NCI-H345 (cell line): ENCODE measurements at places on chromosomes 11 and 22.
A peak's percentile ranks its signal among the peaks of the same experiment; 100 is the strongest.

- no peak for DNase-seq
Observed at GRCh38 chr11:64102005-64102738, 63.7 kb downstream of the MACROD1 start.

- DNase-seq: no peak
Observed at GRCh38 chr11:21650961-21651360, 541.9 kb upstream of the ANO5 start.

DNA sequence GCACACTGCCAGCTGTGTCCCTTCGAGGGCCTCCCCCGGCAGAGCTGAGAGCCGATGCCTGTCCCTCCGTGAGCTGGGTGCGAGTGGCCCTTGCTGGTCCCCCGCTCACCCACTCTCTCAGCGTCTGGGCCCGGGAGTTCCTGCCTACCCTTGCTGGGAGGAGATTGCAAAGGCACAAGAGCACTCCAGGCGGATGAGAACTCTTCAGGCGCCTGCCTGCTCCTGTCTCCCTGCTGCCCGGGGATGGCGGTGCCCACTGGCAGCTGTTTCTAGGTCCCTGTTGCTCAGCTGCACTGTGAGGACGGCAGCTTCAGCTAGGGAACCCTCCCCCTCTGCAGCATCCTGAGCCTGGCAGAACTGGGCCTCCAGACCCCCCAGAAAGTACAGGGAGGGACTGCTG lies 61.1 kb downstream of the FLRT1 start:
- peak; percentile 76 for DNase-seq

- no peak for DNase-seq
Observed at GRCh38 chr22:41203118-41203517, 2.0 kb upstream of the L3MBTL2 start.

GRCh38 chr11:2311353-2312133 lies 9.7 kb downstream of the TSPAN32 start:
- DNase-seq: no peak

DNA sequence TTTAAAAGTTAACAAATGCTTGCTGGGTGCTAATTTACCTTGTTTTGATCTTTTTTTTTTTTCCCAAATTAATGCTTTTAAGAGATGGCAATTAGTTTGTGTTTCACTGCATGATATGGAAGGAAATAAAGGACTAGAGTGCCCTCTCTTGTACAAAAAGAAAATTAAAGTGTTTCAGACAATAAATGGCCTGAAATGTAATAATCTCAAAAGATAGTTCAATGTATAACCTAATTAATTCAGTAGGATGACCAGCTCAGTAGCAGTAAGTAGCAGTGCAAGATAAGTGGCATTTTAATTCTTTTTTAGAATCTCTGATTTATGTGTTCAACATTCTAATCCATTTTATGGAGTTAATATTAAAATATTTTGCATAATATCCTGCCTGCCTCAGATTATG lies 39.9 kb upstream of the MYO18B start:
- no peak for DNase-seq

- no peak for DNase-seq
Observed at GRCh38 chr11:89458716-89459115, 32.5 kb downstream of the NOX4 start.

GRCh38 chr11:96256215-96257011 lies 86.6 kb downstream of the MAML2 start:
- DNase-seq: no peak

GRCh38 chr11:3950996-3951660 lies 95.7 kb downstream of the STIM1 start:
- no peak for DNase-seq

DNA sequence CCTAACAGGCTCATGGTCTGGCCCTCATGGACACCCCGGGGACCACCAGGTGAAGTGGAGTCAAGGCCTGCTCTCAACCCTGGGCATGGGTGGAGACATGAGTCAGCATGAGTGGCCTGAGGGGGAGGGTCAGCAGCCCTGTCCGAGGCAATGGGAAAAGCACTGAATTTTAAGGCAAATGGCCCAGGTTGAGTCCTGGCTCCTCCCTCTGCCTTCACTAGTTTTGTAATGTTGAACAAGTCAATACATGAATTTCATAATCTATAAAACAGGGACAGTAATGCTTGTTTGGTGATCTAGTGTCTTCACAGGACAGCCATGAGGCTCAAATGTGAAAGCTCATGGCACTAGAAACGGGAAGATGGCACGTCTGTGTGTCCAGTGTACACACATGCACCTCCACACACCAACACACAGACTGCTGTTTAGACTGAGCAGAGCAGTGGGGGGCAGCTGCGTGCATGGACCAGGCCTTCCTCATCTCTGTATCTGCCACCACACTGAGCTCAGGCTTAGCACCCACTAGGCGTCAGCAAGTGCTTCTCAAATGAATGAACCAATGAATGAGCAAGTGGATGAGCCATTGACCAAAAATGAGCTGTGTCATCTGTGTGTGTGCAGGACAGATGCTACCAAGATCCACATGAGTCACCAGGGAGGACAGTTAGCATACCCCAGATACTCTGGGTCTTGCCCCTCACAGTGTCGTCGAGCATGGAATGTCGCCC lies 63.4 kb downstream of the NRXN2 start:
- no peak for DNase-seq

- DNase-seq: peak; percentile 7
Observed at GRCh38 chr11:132691848-132692550, 840.3 kb downstream of the OPCML start.

DNA sequence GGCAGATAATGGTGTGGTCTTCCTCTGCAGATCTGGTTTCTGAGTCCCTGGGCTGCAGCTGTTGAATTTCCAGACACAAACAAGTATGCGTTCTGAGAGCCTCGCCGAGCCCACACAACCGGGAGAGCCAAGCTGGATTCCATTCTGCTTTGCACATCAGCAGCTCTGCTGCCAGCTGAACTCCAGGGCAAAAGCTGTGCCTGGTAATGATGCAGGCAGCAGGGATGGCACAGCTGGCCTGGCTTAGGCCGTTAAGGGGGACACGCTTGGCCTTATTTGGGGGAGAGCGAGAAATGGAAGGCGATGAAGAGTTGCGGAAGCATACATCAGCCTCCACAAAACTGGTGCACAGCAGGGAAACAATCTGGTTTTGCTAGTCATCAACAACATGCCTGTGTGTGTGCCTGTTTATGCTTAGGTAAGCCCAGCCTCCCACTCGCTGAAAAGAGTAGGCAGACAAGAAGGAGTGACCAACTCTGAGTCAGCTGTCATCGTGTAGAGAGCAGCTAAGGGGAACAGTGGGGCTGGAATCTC lies 25.1 kb downstream of the ADAMTS8 start:
- no peak for DNase-seq

DNA sequence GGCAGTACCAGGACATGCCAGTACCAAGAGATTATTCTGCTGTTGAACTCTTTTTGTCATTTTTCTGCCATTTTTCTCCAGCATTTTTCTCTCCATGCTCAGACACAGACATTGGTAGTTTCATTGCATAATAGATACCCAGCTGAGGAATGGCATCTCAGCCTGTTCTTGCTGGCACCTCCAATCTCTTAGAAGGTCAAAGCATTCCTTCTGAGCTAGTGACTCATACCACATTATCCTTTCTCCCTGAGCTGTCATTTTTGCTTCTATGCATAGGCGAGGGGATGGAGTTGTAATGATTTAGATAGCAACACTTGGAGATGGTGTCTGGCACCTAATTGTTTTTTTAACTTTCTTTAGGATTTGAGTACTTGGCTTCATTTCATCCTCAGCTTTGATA lies 321.1 kb downstream of the NELL1 start:
- no peak for DNase-seq

DNA sequence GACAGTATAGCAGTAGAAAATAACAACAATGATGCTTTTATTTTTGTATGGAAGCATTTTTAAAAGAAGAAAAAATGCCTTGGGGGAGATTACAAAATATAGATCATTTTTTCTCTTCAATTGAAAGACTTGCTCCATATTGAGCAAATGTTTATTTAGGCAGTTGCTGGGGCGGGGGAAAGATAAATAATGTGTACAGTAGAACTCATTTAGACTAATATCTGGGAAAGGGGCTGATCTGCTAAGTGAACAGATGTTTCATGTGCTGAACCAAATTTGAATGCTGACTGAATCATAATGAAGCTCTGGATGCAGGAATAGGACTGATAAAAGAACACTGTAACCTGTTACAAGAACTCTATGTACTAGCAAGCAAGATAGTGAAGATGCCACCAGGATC lies 457.1 kb upstream of the TENM4 start:
- no peak for DNase-seq

DNA sequence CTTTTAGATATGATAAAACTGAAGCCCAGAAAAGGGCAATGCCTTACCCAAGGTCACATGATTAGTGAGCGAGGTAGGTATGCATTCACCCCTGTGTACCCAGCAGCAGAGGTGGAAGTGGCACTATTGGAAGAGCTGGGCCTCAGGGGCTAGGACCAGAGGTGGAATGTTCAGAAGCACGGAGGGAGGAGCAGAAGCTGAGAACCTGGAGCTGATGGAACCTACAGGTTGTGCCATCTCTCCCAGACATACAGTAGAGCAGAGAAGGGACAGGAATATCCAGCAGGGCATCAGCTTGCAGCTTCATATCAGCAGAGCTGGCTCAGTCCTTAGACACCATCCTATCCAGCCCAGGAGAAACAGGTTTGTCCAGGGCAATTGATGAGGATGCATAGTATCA lies 14.6 kb upstream of the FCHSD2 start:
- DNase-seq: no peak

GRCh38 chr11:70646272-70647049 lies 248.1 kb downstream of the CTTN start:
- DNase-seq: no peak

DNA sequence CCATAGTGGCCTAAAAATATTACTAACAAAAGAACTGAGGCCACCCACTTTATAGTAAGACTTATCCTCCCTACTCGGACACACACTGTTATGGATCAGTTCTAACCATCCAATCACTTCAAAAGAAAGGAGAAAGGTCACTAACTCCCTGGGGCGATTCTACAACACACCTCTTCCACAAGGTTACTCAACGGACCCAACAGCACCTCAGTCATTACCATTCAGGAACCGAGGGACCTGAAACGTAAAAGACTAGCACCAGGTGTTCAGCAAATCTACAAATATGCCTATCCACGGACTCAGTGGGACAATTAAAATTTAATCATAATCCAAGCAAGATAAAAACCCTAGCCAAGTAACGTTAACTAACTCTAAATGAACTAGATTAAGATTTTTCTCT lies 1.6 kb downstream of the HNRNPUL2 start:
- DNase-seq: no peak

DNA sequence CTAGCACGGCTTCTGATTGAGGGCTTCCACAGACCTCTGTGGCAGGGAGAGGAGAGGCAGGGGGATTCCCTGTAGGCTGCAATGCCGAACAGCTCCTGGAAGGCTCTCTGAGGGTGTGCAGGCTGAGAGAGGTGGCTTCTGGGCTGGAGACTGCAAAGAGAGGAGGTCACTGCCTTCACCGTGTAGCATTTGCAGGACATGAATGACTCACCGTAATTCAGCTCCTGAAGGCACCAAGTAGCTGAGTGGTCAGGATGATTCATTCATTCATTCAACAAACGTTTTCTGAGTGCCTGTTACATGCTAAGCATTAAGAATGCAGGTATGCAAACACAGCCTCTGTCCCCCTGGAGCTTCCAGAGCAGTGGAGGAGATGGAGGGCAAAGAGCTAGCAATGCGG lies 18.0 kb upstream of the EIF3D start:
- DNase-seq: no peak

GRCh38 chr11:47389577-47390421 lies 11.5 kb upstream of the SPI1 start:
- no peak for DNase-seq

GRCh38 chr11:118691926-118692830 lies 12.7 kb upstream of the TREH start:
- DNase-seq: no peak

DNA sequence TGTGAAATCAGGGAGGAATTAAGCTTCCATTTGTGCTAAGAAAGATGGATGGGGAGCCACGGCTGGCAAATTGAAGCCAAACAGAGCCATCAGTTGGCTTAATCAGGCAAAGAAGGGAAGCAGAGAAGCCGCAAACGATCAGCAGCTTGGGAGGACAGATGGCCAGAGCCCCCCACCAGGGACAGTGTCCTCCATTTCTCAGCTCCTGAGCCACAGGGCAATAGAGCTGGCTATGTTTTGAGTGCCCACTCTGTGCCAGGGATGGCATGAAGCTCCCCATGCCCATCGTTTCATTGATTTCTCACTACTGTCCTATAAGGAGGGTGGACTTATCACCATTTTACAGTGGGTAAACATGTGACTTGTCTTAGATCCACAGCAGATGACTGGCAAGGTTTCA lies 126.3 kb upstream of the ASPHD2 start:
- no peak for DNase-seq

GRCh38 chr11:6418557-6419008 lies 311 bp downstream of the APBB1 start:
- DNase-seq: no peak

- DNase-seq: no peak
Observed at GRCh38 chr22:19103880-19104821, 18.1 kb downstream of the DGCR2 start.

DNA sequence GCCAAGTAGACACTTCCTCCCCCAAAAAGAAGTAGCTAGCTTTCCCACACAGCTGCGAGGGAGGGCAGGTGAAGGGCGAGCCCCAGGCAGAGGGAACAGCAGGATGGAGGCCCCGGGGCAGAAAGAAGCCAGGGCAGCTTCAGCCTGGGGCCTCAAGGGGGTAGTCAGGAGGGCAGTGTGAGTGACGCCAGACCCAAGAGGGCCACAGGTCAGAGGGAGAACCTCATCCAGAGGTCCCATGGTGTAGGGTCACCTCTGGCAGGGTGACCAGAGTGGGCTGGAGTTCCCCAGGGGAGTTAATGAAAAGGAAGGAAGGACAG lies 9.2 kb downstream of the PRR5 start:
- DNase-seq: no peak

DNA sequence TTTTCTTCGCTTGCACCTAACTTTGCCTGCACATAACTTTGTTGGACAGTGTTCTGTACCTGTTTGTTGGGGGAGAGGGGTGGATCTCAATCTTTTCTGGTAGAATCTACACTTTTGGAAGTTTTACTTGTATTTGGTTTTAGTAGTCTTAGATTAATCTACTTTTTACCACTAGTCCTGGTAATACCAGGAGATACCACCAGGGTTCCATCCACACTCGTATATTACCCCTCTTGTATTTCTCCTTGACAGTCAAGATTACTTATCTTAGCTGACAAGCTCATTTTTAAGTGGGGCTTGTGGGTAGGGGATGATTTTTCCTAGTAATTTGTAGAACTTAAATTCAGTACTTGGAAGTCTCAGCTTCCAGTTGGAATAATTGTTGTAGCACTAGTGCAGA lies 37.3 kb upstream of the TECTA start:
- DNase-seq: no peak

DNA sequence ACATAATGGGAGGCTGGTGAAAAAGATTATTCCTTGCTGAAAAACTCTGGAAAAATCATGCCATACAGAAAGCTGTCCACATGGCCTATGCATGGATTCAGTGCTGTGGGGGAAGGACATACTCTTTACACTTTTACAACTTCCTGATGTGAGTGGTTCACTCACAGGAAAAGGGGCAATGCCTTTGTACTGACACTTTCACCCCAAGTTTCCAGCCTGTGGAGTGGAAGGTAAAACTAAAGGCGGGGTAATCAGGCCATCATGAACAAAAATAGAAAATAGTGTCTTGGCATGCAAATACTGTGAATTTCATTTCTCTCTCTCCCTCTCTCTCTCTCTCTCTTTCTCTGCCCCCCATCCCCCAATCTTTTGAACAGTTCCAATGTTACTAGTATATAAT lies 281.8 kb downstream of the ETS1 start:
- DNase-seq: no peak
